CD4-positive, alpha-beta T cell treated with Interleukin-10 for 1 hour (primary cell): ENCODE measurements at places on chromosomes 11 and 22.

DNA sequence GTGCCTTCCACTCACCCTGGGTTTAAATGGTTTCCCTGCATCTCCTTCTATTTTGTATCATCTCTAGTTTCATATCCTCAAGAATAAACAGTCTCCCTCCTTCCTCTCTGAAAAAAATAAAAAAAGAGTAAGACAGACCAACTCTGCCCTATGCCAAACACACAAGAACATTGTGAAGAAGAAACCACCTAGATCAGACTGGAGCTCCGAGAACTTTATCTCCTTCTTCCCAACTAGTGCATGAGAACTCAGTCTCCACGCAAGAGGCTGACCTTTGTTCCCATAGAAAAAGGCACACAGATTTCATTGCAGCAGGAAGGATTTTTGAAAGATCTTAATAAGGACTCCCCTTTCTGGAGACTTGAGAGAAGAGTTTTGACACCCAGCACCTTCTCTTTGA is 8.7 kb upstream of the PEX26 start:
- no peak for DNase-seq

- no peak for DNase-seq
These were observed 65.5 kb downstream of the BMAL1 start for GRCh38 chr11:13343067-13343466.

DNA sequence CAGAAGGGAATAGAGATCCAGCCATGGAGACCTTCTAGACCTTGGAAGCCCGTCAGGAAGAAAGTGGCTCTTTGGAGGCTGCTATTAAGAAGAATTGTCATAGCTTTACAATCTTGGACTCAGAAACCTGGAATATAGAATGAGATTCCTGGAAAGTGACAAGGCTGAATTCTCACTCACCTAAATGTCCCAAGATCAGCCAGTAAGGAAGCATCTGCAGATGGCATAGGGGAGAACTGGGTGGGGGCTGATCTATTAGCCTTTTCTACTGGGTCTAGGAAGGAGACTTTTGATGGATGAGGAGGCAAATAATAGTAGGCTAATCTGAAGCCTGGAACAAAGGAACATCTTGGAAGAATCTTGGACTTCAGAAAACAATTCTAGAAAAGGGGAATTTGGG is at the start of gene OR51G1:
OR51G1 (minus strand) TSS at position 101 of the 400 bp plus-strand sequence; CDS start at position 101, 0 bp downstream.
- no peak for DNase-seq

- DNase-seq: no peak
These were observed 47.1 kb upstream of the SYT13 start for GRCh38 chr11:45333001-45333971.
